ENCODE measurements at places on chromosomes 1 and 21.

GRCh38 chr1:104746994-104747393, 997.3 kb downstream of the AMY1C start:
- DNase-seq = no peak

- DNase-seq = peak; percentile 10
These were observed 49.4 kb upstream of the PARP1 start for GRCh38 chr1:226457307-226457712.

DNA sequence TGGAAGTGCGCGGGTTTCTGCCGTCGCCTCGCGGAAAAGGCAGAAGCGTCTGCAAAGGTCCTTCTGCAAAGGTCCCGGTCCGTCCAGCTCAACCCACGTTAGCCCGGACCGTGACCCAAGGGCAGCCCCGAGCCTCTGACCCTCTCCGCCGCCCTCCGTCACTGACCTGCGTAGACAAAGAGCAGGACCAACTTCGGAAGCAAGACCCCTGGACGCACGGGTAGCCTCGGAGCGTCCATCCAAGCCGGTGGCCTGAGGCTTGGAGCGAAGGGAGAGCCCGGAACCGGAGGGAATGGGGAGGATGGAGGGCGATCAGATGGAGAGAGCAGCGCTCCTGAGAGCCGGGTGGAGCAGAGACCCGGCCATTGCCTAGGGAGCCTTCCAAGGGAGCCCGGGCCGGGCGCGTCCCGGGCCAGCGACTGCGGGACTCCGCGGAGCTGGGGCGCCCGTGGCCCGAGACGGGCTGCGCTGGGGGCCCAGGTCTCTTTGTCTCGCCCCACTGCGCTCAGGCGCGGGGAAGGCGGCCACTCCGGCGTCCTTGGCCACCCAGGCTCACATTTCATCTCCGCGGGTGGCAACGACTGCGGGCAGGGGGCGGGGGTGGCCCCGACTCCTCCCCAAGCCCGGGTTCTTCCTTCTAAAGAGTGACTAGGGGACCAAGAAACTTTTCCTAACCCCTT, at the start of gene CYYR1:
Gene CYYR1, minus strand, starts transcription at position 585 of the 680 bp plus-strand sequence. Its CDS starts 346 bp downstream, at position 239.
- peak; percentile 4 for DNase-seq

DNA sequence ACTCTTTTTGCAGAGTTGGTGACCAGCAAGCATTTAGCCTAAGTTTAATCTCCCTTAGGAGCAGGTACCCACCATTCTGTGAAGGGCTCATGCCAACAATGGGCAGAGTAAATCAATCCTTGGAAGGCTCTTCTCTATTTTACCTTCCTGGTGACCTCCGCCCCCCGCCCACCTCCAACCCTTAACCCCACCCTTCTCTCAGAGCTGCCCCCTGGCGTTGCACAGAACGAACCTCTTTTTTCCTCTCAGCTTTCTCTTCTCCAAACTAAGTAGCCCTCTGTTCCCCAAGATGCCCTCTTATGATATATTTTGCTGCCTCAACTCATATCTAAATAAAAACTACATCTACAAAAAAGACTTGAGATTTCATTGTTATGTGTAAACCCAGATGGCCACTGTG, 186.8 kb downstream of the SEC16B start:
- DNase-seq = no peak

DNA sequence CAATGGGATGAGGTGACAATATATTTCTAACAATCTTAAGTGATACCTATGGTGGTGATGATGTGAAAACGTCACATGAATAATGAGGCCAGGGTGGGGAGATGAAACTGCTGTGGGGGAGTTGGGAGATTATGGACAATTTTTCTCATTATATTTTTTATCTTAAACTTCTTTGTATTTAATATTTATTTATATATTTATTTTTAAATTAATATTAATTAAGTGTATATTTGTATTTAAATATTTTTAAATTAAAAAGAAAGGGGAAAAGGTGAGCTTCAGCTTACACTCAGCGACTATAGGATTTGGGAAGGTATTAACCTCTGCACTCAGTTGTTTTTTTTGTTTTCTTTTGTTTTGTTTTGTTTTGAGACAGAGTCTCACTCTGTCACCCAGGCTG, 158.7 kb downstream of the PSMG1 start:
- no peak for DNase-seq

- no peak for DNase-seq
These were observed 170.8 kb downstream of the GRIK3 start for GRCh38 chr1:36863500-36863899.

DNA sequence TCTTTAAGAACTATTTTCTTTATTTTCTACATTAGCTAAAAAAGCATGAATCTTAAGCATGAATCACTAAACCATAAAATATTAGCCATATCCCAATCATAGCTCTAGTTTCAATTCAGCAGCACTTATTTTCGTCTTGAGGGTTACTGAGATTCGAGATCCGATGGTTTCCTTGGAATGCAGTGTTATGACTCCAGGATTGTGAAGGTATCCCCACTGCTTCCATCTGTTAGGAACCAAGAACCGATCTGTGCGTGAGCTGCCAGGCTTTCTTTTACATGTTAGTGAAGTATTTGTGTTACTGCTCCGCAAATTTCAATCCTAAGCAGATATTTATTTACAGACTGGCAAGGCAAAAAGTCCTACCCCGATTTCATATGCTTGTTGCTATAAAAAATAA, 18.8 kb downstream of the TNFRSF9 start:
- DNase-seq = no peak

- no peak for DNase-seq
These were observed 113.8 kb upstream of the C8B start for GRCh38 chr1:57079454-57080157.

GRCh38 chr21:36783612-36784374, 84.9 kb downstream of the SIM2 start:
- no peak for DNase-seq

- no peak for DNase-seq
These were observed 958 bp downstream of the DDR2 start for GRCh38 chr1:162633081-162633762.

DNA sequence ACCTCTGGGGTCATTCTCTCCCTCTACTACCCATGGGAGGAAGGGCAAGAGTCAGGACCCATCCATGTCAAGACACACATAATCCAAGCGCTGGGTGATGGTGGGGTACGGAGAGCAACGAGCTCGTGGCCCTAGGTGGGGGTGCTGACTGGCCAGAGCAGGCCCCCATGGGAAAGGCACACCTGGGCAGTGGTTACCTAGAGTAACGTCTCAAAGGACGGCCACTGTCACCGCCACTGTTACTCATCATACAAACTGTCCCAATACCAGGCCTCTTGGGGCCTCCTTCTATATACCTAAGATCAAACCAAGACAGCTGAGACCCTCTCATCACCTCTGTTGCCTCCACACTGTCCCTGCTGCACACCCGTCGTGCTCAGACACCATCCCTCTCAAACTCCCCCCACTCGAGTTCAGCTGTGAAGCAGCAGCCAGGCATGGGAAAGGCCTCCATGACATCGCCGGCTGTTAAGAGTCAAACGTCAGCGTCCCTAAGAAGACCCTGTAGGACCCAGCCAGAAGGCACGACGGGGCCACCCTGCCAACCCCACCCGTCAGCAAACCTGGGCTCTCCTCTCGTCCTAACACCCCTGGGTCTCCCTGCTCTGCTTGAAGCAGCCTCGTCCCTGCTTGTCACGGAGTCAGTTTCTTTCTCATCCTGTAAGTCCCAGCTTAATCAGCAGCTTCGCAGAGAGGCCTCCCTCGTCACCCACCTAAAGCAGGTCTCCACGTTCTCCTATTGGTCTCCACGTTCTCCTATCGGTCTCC, 15.3 kb downstream of the NPHP4 start:
- no peak for DNase-seq
